ENCODE measurements at places on chromosomes 2 and 18.

GRCh38 chr2:181844551-181845290 is 46.8 kb upstream of the ITPRID2 start:
- DNase-seq = no peak

GRCh38 chr2:28273751-28274150 is 118.9 kb upstream of the FOSL2 start:
- DNase-seq = no peak

- no peak for DNase-seq
Observed at GRCh38 chr2:44686561-44686960, 254.9 kb upstream of the SIX3 start.

- DNase-seq = no peak
Observed at GRCh38 chr2:173472112-173472511, 117.4 kb downstream of the CDCA7 start.

DNA sequence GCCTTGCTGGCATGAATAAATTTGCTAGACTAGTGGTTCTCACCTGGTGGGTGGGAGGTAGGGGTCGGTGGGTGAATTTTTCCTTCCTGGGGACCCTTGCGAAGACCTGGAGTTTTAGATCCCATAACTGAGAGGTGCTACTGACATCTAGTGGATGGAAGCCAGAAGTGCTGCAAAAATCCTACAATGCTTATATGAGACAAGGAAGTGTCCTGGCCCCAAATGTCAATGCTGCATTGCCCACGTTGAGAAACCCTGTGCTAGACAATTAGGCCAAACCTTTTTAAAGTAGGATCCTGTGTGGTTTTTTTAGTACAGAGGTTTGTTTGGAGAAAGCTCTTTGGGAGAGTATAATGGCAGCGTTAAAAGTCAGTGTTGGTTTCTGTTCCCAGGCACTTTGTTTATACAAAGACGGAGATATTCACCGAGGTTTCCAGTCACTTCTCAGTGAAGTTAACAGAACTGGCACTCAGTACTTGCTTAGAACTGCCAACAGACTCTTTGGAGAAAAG is 9.6 kb downstream of the SERPINB8 start:
- DNase-seq = no peak

DNA sequence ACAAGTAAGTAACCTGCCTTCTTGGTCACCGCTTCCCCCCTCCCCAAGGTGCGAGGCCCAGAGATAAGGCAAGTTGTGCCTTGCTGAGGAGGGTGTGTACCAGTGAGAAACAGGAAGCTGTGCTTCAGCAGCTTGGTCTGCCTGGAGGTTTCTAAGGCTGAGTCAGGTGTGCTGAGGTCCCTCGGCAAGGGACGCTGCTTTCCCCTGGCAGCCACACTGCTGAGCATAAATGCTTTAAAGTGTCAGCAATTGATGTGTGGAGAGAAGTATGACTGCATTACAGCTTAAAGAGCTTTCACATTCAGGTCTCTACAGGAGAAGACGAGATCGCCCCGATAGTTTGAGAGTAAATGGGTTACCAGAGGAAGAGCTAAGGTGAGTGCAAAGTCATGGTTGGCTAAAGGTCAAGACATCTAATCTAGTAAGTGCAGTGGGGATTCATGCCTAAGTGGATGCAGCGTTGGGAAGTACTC is 86.9 kb downstream of the LIMS1 start:
- DNase-seq = no peak

- no peak for DNase-seq
Observed at GRCh38 chr18:36828157-36828629, 609 bp downstream of the TPGS2 start.

DNA sequence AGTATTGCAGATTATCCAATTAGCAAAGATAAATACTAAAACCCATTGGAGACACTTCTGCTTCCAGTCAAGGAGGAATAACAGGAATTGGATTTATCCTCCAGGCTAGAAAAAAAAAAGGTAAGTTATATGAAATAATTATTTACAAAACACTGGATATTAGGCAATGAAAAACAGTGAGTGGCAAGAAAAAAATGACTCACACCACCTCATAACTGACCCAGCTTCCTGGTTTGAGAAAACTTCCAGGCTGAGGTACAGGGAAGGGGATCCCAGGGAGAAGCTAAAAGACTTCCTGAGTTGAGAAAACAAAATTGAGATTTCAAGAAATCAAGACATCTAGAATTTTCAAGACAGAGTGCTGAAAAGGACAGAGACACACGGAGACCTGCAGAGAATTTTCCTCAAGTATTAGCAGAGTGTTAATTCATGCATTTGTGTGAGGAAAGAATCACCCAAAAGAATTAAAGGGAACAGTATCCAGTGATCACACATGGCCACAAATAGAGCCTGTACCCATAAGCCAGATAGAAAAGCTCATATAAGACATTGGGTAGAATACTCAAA is 17.4 kb downstream of the SRD5A2 start:
- no peak for DNase-seq

GRCh38 chr2:13638181-13638580 is 921.4 kb downstream of the TRIB2 start:
- DNase-seq = no peak

GRCh38 chr2:175525975-175526374 is 344.5 kb upstream of the ATP5MC3 start:
- DNase-seq = no peak
